Activated CD4-positive, CD25-positive, alpha-beta regulatory T cell treated with anti-CD3 and anti-CD28 coated beads, Interleukin-2, amount 50 U/mL, for 72 hours (primary cell): ENCODE measurements at places on chromosomes 4 and X.
A peak's percentile ranks its signal among the peaks of the same experiment; 100 is the strongest.

- no peak for DNase-seq
Measured at GRCh38 chr4:187544461-187545053, 451.0 kb upstream of the ZFP42 start.

GRCh38 chrX:100358766-100359165 lies 51.3 kb downstream of the PCDH19 start:
- DNase-seq = no peak

DNA sequence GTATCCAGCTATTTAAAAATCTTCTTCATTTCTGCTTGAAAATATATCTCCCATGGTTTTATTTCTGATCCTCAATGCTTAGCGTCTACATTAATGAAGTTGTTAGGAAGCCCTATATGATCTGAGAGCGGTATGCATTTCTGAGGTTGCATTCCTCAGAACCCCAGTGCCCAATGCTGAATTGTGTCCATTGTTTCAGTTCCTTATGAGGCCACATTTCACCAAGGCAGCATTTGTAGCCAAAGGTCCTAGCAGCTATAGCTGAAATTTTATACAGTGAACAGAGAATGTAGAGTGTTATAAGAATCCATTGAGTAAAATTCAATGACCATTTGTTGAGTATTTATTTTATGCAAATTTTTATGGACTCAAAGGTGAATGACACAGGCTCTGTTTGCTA lies 209.5 kb downstream of the PCDH7 start:
- no peak for DNase-seq

DNA sequence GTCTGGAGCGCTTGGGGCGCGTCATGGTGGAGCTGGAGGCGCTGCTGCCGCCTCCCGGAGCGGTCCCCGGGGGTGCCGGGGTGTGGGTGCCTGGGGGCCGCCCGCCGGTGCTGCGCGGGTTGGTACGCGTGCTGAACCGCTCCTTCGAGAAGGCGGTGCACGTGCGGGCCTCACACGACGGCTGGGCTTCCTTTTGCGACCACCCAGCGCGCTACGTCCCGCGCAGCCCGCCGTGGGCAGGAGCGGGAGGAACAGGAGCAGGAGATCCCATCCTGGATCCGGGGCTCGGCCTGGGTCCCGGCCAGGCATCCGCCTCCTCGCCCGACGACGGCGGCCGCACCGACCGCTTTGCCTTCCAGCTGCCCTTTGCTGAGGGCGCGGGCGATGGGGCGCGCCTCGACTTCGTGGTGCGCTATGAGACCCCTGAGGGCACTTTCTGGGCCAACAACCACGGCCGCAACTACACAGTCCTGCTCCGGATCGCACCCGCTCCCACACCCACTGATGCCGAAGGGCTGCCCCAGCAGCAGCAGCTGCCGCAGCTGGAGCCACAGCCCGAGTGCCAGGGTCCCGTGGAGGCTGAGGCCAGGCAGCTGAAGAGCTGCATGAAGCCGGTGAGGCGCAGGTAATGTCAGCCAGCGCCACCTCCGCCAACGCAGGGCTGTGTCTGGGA lies 792 bp downstream of the PPP1R3F start:
- DNase-seq = peak; percentile 32

- DNase-seq = no peak
Measured at GRCh38 chr4:9877123-9877522, 95.7 kb downstream of the DRD5 start.

GRCh38 chr4:121239951-121240350 lies 75.8 kb upstream of the TNIP3 start:
- no peak for DNase-seq

DNA sequence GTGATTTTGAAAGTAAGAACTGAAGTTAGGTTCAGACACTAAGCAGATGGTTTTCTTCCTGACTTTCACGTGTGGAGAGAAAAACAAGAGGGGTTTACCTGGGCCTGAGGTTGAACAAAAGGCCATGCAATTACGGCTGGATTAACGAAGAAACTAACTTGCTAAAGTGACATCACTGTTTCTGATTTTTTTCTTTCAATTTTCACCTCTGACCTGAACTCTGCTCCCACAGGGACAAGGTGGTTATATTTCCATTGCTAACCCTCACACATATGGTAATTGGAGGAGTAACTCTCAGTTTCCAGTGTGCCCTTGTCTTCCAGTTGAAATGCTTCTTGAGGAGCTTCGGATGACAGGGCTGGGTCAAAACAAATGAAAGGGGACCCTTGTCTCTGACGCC lies 38.0 kb downstream of the MSN start:
- DNase-seq = no peak

- DNase-seq = no peak
Measured at GRCh38 chrX:35444671-35445355, 353.3 kb upstream of the MAGEB16 start.

GRCh38 chrX:140521393-140521792 lies 16.5 kb upstream of the SOX3 start:
- DNase-seq = no peak

DNA sequence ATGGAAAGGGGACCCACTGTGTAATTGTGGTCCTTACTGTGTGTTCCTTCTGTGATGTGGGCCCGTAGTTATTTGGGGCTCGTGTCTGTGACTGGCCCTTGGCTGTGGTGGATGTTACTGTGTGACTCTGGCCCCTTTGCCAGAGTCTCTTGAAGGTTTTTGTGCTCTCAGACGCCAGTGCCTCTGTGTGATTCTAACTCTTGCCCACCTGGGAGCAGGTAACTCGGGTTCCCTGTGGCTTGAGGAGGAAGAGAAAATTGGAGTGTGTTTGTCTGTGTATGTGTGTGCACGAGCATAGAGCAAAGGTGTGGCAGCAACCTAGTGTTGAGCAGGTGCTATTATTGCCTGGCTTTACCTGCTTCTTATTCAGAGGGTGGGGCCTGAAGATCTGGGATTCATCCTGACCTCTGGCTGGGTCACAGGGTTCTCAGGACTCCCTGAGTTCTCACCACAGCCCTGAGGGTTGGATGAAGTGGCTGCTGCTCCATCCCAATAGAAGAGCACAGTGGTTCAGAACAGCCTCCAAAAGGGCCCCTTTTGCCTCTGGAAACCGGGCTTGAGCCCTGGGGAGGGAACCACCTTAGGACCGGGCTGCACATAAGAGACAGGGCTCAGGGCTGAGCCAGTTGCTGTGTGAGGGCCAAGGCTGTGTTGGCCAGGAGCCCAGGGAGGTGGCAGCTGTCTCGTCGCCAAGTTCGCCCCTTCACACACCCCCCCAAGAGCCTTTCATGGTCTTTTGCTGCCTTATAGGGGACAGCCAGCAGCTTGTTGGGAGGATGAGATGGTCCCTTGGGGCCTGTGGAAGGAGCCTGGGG lies 1.3 kb downstream of the RBM10 start:
- no peak for DNase-seq

DNA sequence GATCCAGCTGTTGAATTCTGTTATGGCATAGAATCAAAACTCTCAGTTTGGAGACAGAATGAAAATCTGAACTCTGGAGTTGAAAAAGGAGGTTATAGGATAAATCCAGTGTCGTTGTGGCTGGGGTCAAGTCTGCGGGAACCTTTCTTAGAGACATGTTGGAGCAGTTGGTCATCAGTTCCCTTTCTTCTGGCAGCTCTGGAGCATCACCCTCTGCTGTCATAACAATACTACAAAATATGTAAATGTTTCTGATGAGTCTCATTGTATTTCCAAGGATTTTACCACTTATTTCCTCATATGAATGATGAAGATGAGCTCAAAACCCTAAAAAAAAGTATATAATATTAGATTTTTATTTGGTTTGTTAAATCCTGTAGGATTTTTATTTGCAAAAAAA lies 7.5 kb downstream of the TLR10 start:
- DNase-seq = no peak

- DNase-seq = no peak
Measured at GRCh38 chrX:100913111-100913510, 15.6 kb downstream of the XKRX start.

DNA sequence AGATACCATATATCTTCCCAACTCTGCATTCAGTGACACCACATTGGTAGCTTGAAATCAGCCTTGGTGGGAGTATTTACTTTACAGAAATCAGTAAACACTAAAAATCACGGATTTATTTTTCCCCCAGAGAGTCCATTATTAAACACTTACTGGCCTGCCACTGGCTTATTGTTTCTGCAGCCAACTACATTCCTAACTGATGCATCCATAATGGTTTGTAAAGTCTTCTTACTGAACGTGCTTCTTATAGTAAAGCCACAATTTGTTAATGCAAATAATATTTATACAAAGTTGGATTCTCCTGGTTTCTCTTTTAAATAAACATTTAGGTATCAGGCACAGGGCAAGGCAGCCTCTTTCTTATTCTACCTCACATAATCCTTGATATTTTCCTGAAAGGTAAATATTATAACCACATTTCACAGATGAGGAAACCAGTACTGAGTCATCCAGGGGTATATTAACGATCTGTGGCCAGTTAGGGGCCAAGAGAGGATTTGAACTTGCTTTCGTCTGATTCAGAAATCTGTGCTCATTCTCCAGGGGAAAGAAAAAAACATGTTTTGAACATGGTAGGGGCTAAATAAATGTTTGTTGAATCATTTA lies 136.5 kb downstream of the RAB28 start:
- DNase-seq = no peak
